BJ (cell line): ENCODE measurements at places on chromosomes 5 and 9. TPM values are rescaled to one million over a fixed set of nuclear protein-coding genes. Genes with fewer than 3 reads are reported as not detected.
A peak's percentile ranks its signal among the peaks of the same experiment; 100 is the strongest.

GRCh38 chr5:142894749-142895148, 124.6 kb downstream of the ARHGAP26 start:
- DNase-seq: peak; percentile 73

DNA sequence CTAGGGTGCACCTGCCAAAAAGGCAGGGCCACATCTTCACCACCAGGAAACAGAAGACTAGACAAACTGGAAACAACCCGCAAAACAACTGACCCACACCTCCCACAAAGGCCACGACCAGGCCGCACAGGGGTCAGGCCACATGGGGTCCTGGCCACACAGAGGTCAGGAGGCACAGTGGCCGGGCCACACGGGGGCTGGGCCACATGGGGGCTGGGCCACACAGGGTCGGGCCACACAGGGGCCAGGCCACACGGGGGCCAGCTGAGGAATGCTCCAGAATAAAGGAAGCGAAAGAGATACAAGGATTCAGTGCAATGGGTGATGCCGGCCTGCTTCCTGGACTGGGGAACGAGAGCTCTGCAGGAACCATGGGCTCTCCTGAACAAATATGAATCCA, 91.6 kb downstream of the OLFM1 start:
- no peak for DNase-seq

- no peak for DNase-seq
Measured at GRCh38 chr9:93875330-93875729, 79.8 kb downstream of the BARX1 start.

DNA sequence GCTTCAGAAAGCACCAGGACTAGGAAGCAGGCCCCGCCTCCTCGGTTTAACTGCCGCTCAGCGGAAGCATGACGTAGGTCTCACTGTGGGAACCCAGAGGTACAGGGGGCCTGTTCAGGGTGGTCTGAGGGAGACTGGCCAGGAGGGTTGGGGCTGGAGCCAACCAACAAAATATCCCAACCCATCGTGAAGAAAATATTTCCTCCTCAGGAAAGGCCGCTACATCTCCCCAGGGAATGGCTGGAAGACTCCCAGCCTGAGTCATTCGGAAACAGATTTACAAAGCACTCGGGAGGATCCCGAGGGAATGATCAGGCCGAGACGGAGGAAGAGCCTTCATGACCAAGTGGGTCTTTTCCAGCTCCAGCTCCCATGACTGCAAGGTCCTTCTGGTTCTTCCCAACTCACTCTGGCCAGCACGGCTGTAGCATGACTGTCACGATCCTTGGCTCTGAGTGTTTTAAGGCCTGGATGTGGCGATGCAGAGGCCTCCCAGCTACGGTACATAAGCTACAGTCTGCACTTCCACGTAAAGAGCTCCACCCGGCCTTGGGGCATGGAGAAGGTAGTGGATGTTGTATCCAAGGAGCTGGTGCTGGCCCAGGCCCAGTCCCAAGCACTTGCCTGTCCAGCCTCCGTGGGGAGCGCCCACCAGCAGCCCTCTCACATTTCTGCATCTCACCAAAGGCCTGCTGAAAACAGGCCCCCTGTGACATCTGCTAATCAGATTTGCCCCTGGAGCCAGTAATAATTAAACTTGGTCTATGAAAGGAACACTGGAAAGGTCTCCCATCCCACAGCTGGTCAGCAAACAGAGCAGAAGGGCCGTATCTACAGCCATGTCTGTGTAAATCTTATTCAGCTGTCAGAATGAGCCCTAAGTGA, 100.6 kb downstream of the LHFPL2 start:
- DNase-seq: peak; percentile 67

GRCh38 chr9:128244837-128245231, 31.0 kb downstream of the GOLGA2 start:
- peak; percentile 59 for DNase-seq

DNA sequence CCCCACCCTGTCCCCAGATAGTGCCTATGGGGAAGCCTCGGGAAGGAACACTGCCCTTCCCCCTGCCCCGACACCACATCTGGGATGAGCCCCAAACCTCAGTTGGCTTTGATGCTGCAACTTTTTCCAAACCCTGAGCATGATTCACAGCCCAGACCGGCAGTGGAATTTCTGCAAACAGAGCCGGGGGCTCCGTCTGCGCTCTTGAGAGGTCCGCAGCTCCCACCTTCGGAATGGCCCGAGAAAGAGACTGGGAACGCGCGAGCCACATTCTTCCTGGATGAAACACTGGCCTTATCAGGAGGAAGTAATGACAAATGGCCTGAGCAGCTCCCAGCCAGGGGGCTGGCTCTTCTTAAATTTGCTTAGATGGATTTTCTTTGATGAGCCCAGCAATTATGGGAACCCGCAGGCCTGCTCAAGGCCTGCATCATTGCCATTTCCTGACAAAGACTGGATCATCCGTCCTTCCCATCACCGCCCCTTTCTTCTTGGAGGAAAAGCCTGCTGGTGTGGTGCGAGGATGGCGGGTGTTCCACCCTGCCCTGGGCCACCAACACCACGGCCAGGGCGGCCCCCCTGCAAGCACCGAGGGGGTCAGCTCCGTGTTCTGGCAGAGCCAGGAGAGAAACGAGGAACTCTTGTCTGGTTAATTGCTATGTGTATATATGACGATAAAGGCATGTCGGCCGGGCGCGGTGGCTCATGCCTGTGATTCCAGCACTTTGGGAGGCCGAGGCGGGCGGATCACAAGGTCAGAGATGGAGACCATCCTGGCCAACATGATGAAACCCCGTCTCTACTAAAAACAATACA, 38.8 kb upstream of the COL5A1 start:
- peak; percentile 99 for DNase-seq

GRCh38 chr9:94042516-94043360, 41.5 kb upstream of the PTPDC1 start:
- DNase-seq: no peak

GRCh38 chr5:95826949-95827891, 4.7 kb upstream of the GLRX start:
- no peak for DNase-seq

DNA sequence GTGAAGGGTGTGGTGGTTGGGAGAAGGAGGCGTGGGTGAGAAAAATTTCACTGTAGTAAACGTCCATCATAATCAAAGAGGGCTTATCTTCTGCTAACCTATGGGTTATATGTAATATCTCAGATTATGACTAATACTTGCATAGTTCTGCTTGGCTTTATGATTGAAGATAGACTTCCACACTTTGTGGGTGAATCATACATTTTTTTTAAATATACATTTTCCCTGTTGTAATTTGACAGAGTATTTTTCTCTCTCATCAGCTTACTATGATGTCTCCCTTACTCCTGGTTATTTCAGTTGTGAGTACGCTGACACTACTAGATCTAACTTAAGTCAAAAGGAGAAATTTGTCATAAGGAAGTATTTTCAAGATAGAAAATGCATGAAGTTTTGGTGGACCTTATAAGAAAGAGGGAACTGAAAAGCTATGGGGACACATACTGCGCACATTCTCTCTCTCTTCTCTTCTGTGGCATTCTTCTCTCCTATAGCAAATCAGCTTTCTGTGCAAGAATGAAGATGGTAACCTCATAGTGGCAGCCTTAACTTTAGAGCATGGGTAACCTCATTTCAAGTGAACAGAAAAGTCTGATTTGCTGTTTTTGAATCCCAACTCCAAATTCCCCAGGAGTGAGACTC, 4.9 kb upstream of the JAK2 start:
- DNase-seq: no peak

DNA sequence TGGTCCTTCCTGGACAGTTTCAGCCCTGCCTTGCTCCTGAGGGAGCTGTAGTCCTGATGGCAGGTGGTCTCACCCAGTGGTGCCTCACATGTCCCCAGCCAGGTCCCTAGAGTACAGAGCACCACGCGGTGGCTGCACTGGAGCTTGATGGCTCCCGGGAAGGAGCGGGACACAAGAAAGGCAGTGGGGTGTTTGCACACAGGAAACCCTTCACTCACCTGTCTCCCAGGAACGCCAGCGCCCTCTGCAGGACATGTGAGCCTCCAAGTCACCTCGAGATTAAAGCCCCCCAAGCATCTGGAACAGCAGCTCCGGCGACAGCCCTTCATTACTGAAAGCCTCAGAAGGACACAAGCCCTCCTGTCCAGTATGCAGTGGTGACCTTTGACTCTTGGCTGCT, 19.9 kb upstream of the TMEM250 start:
- DNase-seq: no peak

DNA sequence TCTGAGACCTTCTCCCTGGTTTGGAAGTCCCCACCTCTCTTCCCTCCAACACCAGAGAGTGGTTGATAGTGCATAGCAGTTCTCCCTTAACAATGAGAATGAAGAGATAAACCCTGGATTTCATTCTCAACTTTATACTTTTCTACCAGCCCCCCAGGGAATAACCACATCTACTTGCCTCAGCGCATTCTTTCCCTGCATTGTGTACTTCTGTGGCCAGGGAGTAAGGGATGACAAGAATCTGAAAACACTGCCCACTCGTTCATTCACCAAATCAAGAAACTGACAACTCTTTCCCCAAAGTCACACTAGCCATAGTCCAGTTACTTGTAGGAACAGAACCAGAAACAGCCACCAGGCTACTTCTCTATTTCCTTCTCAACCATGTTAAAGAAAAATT, 46.0 kb upstream of the SPIN1 start:
- DNase-seq: no peak

DNA sequence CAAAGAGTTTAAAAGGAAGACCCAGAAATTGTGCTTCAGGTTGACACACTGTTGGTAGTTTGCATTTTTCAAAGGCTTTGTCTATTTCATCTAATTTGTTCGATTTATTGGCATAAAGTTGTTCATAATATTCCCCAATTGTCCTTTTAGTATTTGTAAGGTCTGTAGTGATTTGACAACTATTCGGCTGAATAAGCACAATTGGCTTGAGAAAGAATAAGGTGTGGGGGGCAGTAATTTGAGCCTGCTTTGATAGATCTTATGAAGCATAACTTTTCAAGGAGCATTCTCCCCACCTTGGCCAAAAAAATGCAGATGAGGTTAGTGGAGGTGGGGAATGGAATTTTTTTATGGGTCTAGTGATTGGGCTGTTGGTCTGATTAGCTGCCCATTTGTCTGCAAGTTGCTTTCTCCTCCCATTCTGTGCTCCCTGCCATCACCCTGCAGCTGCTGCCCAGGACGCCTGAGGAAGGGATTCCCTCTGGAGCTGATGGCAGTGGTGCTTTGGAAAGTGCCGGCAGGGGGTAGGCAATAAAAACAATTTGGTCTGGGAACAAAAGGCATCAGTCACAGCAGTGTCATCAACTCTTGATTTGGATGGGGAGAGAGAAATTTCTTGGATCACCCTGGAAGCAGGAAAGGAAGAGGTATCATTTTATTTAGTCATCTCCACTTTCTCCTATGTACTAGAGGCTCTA, 26.6 kb downstream of the WNT8A start:
- DNase-seq: no peak

- DNase-seq: no peak
Measured at GRCh38 chr5:141478321-141478945, 2.7 kb downstream of the PCDHGC3 start.

DNA sequence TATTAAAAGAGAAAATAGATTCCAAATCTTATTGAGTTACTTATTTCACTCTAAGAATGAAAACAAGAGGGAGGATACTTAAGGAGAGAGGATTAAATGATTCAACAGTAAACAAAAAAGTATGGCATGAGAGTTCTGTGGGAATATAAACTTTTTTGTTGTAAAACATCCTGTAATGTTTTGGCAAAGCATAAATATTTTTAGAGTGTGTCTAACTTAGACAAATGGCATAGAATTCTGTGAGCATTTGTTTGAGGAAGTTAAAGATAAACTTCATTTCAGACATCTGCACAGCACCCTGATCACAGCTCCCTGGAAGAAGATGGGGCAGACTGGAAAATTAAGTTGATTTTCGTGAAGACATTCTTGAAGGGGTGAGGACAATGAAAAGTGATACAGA, 246.8 kb upstream of the HAPLN1 start:
- no peak for DNase-seq

GRCh38 chr5:121919046-121919445, 42.7 kb upstream of the SRFBP1 start:
- DNase-seq: no peak

- DNase-seq: no peak
Measured at GRCh38 chr9:98500337-98500919, 208.3 kb downstream of the GABBR2 start.

DNA sequence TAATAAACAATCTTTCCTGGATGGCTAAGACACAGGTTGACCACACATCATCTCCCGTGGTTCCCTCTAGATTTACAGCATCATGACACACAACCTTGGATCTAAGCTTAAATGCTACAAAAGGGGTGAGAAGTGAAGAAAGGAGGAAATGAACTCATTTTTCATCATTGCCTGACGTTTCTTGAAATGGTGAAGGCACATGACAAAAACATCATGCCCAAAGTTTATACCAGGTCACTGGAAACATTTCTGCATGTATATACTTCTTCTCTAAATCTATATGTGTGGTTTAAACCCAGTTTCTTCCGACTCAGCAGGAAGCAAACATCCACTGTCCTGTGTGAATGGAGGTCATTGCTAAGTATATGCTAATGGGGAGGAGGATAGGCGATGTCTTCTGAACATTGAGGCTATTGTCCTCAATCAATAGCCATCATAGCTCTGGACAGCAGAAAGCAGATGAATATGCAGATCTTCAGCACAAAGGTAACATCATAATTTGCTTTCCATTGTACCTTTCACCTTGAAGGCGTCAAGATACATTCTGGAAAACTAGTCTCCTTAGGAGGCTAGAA, 137.4 kb downstream of the MED27 start:
- DNase-seq: no peak

The PPIC gene
- polyA plus RNA-seq: 62.3 and 70.7 TPM in 2 replicates

The ZNF366 gene
- polyA plus RNA-seq: not detected in 2 replicates

The CERCAM gene
- polyA plus RNA-seq: 193 and 309 TPM in 2 replicates

The EIF4E1B gene
- polyA plus RNA-seq: not detected in 2 replicates

The GLRX gene
- 295 and 431 TPM in 2 replicates for polyA plus RNA-seq

The ABLIM3 gene
- polyA plus RNA-seq: 14.0 and 25.7 TPM in 2 replicates

The SETX gene
- polyA plus RNA-seq: 15.3 and 24.4 TPM in 2 replicates

The ANKRD33B gene
- 2.4 and 3.4 TPM in 2 replicates for polyA plus RNA-seq

The CDC20B gene
- polyA plus RNA-seq: not detected in 2 replicates

The ECM2 gene
- 1.9 and 2.9 TPM in 2 replicates for polyA plus RNA-seq

The PRLR gene
- polyA plus RNA-seq: 0.34 and 0.59 TPM in 2 replicates
